ENCODE measurements at places on chromosomes 2 and 18. TPM values are rescaled to one million over a fixed set of nuclear protein-coding genes. Genes with fewer than 3 reads are reported as not detected.

HOXD13 gene
- total RNA-seq = not detected

SH3BP4 gene
- total RNA-seq = 25.3 TPM

FAM228A gene
- total RNA-seq = 2.5 TPM

GRCh38 chr2:42675815-42676214 lies 88.1 kb downstream of the OXER1 start:
- H3K27me3 ChIP-seq = no peaks in the 10 kb centered on the region
- H3K27ac ChIP-seq = no peak overlapping the region
- DNase-seq = no peak
- H3K4me3 ChIP-seq = no peak overlapping the region
- no peaks in the 10 kb centered on the region for H3K36me3 ChIP-seq
- H3K4me1 ChIP-seq = no peaks in the 10 kb centered on the region

DNA sequence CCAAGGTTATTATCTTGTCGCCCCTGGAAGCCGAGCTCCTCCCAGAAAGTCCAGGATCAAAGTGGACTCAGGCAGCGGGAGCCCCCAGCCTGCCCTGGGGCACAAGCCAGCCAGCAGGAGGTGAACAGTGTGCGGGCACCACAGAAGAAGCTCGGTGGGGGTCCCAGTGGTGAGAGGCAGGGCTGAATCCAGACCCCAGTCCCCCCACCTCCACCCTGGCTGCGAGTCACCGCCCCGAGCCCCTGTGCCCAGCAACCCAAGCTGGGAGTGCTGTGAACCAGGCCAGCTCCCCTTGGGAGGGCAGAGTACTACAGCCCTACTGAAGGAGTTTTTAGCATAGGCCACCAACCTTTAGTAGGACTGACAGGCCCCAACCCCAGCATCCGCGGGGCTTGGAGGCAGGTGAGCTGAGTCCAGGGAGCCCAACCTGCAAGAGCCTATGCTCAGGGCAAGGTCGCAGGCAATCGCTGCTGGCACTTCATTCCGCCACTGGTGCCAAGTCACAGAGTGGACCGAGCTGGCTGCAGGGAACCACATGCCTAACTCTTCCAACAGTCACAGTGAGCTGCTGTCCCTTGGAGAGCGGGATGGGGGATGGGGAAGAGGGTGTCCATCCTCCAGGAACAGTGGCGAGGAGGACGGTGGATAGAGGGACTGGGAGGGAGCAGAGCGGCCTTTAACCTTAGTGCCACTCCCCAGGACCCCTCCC lies 3.0 kb downstream of the PIEZO2 start:
- H3K27me3 ChIP-seq = peaks cover 29% of the 10 kb centered on the region
- H3K4me3 ChIP-seq = peak overlapping the region; percentile 52
- no peak overlapping the region for H3K27ac ChIP-seq
- H3K4me1 ChIP-seq = peaks cover 16% of the 10 kb centered on the region
- peak; percentile 88 for DNase-seq

DNA sequence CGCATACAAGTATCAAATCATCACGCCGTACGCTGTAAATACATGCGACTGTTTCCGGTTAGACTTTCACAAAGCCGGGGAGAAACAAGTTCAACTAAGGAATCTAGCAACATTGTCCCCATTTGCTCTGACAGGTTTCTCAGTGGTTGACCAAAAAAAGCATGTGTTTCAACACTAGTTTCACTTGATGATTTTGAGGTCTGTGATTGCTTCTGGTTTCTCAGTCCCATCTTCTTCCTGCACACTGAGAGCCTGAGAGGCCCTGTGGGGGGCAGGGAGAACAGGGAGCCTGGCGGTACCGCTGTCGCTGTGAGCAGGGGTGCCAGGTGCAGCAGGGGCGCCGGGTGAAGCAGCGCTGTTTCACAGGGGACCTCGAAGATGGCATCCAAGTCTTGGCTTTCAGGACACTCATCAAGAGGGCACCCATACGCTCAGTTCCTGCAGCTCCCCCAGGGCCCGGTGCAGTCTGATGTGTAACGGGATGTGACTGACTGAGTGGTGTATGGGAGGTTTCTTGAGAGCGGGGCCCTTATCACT lies 270.9 kb downstream of the TWIST2 start:
- H3K36me3 ChIP-seq = peaks cover 28% of the 10 kb centered on the region
- H3K4me1 ChIP-seq = peaks cover 43% of the 10 kb centered on the region
- DNase-seq = no peak
- H3K27ac ChIP-seq = no peak overlapping the region

DNA sequence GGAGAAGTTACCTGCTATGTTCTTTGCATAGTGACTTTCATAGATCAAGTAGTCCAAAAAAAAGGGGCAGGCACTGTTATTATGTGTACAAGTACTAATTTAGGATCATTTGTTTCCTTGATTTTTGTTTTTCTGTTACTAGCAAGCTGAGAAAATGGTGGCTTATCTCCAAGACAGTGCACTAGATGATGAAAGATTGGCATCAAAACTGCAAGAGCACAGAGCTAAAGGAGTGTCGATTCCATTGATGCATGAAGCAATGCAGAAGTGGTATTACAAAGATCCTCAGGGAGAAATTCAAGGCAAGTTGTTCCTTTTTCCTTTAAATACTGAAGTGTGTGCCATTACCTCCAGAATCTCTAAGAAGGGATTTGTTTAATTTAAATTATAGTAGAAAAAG lies 19.6 kb upstream of the KCNJ13 start:
- DNase-seq = no peak
- H3K27me3 ChIP-seq = no peaks in the 10 kb centered on the region
- H3K4me3 ChIP-seq = no peak overlapping the region
- H3K27ac ChIP-seq = no peak overlapping the region
- no peaks in the 10 kb centered on the region for H3K4me1 ChIP-seq

DNA sequence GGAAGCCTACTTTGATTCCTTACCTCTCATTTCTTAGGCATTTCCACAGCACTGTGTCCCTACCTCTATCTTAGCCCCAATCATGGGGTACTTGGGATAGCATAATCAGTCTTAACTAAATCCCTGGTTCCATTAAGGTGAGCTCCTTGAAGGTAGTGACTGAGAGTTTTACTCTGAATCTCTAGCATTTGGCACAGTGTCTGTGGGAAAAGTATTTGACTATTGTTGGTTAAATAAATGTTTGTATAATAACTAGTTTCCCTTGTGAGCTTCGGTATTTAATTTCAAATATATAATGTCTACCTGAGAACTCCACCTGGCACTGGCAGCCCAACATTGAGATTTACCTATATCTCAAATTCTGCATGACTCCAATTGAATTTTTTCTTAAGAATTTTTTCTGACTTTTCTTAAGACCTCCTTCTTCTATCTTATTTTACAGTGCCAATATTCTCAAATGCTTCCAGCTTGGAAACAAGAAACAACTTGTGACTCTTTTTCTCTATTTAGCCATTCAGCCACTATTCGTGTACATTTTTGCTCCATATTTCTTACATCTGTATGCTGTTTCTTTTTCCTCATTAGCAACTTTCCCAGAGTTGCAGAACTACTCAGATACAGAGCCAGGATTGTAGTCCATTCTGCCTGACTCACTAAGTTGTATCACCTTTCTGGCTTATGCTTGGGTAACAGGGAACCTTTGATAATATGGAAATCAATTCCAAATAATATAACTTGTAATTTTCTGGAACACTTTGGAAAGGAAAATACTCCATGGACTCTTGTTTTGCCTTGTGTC lies 214.0 kb upstream of the NT5C1B start:
- no peaks in the 10 kb centered on the region for H3K36me3 ChIP-seq
- no peak overlapping the region for H3K27ac ChIP-seq
- H3K4me1 ChIP-seq = peaks cover 7% of the 10 kb centered on the region
- H3K4me3 ChIP-seq = no peak overlapping the region

DNA sequence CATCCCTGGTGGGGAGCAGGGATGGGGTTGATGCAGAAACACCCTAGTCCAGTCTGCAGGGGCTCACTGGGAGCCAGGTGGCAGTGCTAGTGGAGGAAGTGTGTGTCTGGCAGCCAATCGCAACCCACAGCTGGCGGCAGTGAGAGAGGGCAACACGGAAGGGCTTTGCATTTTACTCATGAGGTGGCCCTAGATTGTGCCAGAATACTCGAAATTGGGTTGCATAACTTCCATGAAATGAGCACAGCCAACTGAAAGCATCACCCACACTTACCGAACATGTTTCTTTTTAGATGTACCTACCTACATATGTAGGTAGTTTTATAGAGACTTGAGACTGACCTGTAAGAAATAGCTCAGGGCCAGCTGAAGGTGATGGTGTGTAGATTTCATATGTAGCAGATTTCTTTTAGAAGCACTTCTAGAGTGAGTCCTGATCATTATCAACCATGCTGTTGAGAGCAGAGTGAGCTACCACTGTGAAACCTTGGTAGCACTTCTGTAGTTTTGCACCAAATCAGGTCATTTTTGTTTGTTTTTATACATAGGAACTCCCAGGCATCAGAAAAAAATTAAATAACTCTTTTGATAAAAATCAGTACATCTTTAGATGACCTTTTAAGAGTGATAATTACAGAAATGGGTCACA lies 13.0 kb downstream of the IL18R1 start:
- no peaks in the 10 kb centered on the region for H3K27me3 ChIP-seq
- H3K4me1 ChIP-seq = no peaks in the 10 kb centered on the region
- H3K27ac ChIP-seq = no peak overlapping the region

- H3K4me1 ChIP-seq = no peaks in the 10 kb centered on the region
- H3K4me3 ChIP-seq = no peak overlapping the region
- no peak overlapping the region for H3K27ac ChIP-seq
- no peak for DNase-seq
These were observed 58.0 kb downstream of the NYAP2 start for GRCh38 chr2:225457482-225457881.

- no peak for DNase-seq
- no peaks in the 10 kb centered on the region for H3K36me3 ChIP-seq
- no peak overlapping the region for H3K4me3 ChIP-seq
These were observed 443.9 kb upstream of the FSHR start for GRCh38 chr2:49598231-49598630.

GRCh38 chr2:15494877-15495276 lies 66.3 kb downstream of the NBAS start:
- H3K27me3 ChIP-seq = no peaks in the 10 kb centered on the region
- H3K36me3 ChIP-seq = peaks cover 4% of the 10 kb centered on the region
- no peak for DNase-seq
- H3K4me3 ChIP-seq = no peak overlapping the region
- no peak overlapping the region for H3K27ac ChIP-seq

DNA sequence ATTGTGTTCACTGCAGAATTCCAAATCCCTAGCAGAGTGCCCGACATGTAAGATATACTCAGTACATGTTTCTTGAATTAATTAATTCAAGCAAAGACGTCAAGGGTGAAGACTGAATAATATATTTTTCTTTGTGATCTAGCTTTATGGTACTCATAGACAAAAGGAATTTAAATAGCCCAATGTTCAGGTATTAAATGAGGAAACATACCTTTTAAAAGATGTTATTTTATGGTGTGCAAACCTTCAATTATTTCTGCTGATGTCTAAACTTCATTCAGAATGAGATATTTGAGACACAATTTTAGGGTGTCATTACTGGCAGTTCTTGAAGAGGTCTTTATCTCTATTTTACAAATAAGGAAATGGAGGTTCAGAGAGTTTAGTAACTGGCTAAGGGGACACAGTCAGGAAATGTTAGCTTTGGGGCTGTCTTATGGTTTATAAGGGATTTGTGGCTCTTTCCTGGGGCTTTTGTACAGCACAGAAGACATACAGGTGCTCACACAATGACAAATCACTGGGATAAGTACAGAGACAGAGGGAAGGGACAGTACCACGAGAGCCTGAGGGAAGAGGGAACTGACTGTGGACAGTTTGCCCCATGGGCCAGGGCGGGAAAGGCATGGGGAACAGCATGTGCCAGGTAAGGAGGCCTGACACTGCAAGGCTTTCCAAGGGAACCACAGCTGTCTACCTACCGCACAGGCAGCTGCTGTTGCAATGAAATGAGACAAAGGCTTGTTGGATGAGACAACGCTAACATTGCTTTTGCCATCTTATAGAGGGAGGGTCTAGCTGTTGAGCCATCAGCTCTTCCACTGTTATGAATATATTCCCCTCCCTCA lies 155.3 kb downstream of the DDX1 start:
- no peak overlapping the region for H3K27ac ChIP-seq
- no peaks in the 10 kb centered on the region for H3K27me3 ChIP-seq
- no peak overlapping the region for H3K4me3 ChIP-seq
- peaks cover 55% of the 10 kb centered on the region for H3K4me1 ChIP-seq
- no peaks in the 10 kb centered on the region for H3K36me3 ChIP-seq

GRCh38 chr2:33673937-33674336 lies 74.8 kb upstream of the FAM98A start:
- no peak overlapping the region for H3K4me3 ChIP-seq
- H3K27me3 ChIP-seq = no peaks in the 10 kb centered on the region
- H3K36me3 ChIP-seq = no peaks in the 10 kb centered on the region
- DNase-seq = no peak
- H3K27ac ChIP-seq = no peak overlapping the region

DNA sequence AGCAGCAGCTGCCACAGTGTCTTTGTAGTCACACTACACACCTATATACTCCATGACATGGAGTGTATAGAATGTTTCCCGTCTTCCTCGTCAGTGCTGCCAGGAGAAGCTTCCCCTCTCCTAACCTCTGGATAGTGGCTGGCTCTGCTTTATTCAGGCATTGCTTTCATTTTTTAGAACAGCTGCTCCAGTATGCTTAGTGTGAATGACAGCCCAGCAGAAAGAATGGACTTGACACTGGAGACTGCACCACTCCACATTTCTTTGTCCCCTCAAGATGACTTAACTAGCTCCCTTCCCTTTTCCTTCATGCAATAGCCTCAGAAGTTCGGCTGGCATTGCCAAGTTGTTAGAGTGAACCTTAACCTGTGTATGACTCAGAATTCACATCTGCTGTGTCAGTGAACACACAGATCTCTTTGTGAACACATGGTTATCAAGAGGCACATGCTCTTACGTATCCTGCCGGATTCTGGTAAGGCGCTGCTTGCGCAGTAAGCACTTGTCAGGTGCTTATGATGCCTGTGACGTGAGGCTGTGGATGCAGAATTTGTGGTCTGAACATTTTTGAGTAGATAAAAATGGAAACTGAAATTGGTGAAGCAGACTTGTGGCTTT lies 73.9 kb downstream of the NEDD4L start:
- no peak overlapping the region for H3K4me3 ChIP-seq
- H3K27ac ChIP-seq = no peak overlapping the region
- H3K27me3 ChIP-seq = no peaks in the 10 kb centered on the region
- no peak for DNase-seq

DNA sequence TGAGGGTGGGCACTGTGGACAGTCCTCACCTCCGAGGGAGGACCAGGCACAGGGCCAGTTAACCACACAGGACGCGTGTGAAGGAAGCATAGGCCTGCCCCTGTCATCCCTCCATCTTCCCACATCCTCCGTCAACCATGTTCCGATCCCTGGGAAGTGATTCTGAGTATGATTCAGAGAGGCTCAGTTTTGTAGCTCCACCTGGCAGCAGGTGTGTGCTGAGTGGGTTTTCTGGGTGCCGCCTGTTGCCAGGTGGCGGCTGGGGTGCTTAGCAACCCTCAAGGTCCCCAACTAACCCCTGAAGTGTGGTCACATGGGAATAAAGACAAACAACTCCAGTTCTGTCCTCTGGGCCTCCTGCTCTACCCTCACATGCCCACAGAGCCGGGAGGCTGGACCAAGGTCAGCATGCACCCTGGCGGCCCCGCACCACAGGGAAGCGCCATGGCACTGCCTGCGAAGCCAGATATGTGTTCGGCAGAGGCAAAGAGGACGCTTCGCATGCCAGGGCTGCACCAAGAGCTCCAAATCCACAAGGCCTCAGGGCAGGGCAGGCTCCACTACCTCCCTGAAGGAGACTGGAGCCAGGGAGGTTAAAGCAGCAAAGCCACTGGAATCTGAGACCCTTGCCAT lies 60.0 kb downstream of the ADCY3 start:
- no peak overlapping the region for H3K4me3 ChIP-seq
- no peaks in the 10 kb centered on the region for H3K27me3 ChIP-seq
- no peaks in the 10 kb centered on the region for H3K36me3 ChIP-seq
- H3K27ac ChIP-seq = no peak overlapping the region
- DNase-seq = no peak

Data from esophagus muscularis mucosa (tissue), 4 donors.